ENCODE measurements at places on chromosomes 2 and 18. TPM values are rescaled to one million over a fixed set of nuclear protein-coding genes. Genes with fewer than 3 reads are reported as not detected.

EIF2B4 gene
- total RNA-seq, result 35.5 TPM

ST6GAL2 gene
- 0.23 TPM for total RNA-seq

CD8B2 gene
- total RNA-seq, result not detected

C2orf81 gene
- total RNA-seq, result 2.7 TPM

CCDC141 gene
- total RNA-seq, result not detected

PIEZO2 gene
- total RNA-seq, result 7.5 TPM

TEX44 gene
- total RNA-seq, result not detected

ACMSD gene
- 0.29 TPM for total RNA-seq

ALPG gene
- total RNA-seq, result not detected

PPP1CB gene
- total RNA-seq, result 157 TPM

IMPACT gene
- 15.5 TPM for total RNA-seq

ALKAL2 gene
- 0.36 TPM for total RNA-seq

GREB1 gene
- total RNA-seq, result 0.07 TPM

AQP12B gene
- total RNA-seq, result not detected

BUB1 gene
- total RNA-seq, result 85.9 TPM

AQP12A gene
- not detected for total RNA-seq

IL1RL1 gene
- total RNA-seq, result 4.7 TPM

ARHGAP15 gene
- total RNA-seq, result not detected

TCF23 gene
- not detected for total RNA-seq

MYO7B gene
- total RNA-seq, result 0.43 TPM
